ENCODE measurements at places on chromosomes 3 and 15.
A peak's percentile ranks its signal among the peaks of the same experiment; 100 is the strongest.

- DNase-seq = no peak
These were observed 210.8 kb upstream of the MRPL3 start for GRCh38 chr3:131713416-131714123.

DNA sequence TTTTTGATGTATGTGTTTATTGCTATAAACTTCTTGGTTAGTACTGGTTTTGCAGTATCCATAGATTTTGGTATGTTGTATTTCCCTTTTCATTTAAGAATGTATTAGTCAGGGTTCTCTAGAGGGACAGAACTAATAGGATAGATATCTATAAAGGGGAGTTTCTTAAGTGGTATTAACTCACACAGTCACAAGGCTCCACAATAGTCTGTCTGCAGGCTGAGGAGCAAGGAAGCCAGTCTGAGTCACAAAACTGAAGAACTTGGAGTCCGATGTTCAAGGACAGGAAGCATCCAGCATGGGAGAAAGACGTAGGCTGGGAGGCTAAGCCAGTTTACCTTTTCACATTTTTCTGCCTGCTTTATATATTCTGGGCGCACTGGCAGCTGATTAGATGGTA lies 8.4 kb downstream of the ARL6 start:
- no peak for DNase-seq

GRCh38 chr15:50943638-50944037 lies 35.2 kb downstream of the AP4E1 start:
- DNase-seq = no peak

GRCh38 chr15:94576889-94577533 lies 345.6 kb downstream of the MCTP2 start:
- DNase-seq = no peak

GRCh38 chr3:3516996-3517395 lies 282.2 kb upstream of the LRRN1 start:
- DNase-seq = no peak

DNA sequence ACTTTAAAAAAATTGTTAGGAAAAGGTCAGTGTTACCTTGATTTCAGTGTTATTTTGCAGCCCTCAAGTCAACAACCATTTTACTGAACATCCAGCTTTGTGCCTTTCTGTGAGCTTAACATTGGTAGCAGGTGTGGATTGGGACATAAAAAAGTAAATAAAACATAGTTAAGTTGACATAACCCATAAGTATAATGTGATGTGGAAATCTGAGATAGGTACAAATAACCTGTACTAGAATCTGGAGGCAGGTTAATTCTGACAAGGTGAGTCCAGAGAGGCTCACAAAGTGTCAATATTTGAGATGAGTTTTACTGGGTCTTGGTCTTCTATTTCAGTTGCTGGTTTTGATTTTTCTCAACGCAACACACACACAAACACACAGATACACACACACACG lies 151.3 kb downstream of the LPP start:
- no peak for DNase-seq

DNA sequence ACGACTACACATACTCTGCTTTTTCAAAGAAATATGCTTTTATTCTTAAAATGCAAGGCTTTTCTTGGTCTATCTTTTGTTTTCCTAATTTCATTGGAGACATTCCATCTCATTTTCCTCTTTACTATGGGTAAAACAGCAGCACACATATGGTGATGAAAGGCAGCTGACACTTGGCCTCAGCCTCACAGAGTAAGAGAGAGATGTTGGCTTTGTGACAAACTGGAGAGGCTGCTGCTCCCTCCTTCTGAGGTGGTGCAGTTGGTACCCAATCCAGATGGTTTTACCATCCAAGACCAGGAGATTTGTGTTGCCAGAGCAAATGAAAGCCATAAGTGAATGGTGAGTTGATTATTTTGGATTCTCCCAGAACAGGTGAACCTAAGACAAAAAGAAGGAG lies 13.2 kb upstream of the SLC2A2 start:
- no peak for DNase-seq

DNA sequence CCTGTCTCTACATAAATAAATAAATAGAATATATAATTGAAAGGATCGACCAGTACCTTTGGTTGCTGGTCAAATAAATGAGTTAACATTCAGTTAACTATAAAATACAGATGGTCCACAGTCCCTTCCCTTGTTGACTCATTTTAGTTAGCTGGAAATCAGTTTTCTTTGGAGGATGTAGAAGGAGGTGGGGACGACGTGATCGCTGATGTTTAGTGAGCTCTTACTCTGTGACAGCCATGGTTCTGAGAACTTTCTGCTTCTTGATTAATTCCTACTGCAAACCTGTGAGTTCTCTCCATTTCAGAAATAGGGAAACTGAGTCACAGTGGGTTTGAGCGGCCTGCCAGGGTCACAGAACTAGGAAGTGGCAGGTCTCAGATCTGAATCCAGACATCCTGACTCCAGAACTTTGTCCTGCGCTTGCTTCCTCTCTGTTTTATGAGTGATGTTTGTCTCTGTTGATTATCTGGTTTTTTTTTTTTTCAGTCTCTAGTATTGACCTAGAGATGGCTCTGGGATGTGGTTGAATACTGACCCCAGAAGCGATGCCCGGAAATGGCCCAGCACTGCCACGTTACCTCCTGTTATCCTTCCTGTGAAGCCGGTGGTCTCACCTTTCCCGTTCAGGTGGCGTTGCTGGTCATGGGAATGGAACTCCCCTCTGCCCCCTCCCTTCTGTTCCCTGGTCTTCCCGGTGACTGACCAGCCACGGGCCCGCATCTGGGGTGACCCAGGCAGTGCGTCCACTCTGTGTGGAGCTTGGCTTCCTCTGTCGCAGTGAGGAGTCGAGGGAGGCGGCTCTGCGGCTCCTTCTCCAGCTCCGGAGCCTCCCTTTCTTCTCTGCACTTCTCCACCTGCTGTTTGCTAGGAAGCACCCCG lies 18.2 kb downstream of the SYNM start:
- no peak for DNase-seq

GRCh38 chr3:112366522-112366921 lies 33.6 kb downstream of the CD200 start:
- DNase-seq = no peak

GRCh38 chr3:58183221-58183620 lies 27.6 kb downstream of the DNASE1L3 start:
- no peak for DNase-seq

DNA sequence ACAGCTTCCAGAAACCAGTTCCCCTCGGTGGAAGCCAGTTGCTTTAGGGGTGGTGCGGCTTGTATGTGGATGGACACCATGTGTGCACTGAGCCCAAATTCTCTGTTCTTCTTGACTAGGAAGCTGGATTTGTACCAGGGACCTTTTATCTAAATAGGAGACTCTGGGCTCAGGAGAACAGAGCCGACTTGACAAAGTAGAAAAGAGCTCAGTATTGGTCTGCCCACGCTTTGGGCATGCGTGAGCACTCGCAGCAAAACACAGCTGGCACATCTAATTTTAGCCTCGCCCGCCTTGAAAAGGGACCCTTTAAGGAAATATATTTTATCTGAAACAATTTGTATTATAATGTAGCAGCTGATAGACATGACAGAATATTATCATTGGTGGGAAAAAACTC lies 1.1 kb upstream of the RBMS3 start:
- peak; percentile 58 for DNase-seq

GRCh38 chr15:43958861-43959330 lies 132.1 kb downstream of the WDR76 start:
- no peak for DNase-seq

DNA sequence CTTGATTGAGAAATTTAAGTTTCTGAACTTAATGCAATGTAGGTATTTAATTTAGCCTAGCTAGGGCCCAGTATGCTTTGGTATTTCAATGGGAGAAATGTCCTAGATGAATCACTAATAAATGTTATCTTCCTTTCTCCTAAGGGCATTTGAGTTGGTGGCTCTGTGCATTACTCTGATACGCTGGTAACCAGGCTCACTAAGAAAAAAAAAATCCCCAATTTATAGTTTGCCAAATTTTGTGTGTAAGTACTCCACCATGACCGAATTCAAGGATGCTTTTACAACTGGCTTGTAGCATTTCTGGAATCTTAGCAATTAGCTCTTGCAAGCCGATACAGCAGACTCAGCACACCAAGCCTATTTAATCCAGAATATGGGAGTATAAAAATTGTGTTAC lies 94.6 kb upstream of the LPP start:
- no peak for DNase-seq

DNA sequence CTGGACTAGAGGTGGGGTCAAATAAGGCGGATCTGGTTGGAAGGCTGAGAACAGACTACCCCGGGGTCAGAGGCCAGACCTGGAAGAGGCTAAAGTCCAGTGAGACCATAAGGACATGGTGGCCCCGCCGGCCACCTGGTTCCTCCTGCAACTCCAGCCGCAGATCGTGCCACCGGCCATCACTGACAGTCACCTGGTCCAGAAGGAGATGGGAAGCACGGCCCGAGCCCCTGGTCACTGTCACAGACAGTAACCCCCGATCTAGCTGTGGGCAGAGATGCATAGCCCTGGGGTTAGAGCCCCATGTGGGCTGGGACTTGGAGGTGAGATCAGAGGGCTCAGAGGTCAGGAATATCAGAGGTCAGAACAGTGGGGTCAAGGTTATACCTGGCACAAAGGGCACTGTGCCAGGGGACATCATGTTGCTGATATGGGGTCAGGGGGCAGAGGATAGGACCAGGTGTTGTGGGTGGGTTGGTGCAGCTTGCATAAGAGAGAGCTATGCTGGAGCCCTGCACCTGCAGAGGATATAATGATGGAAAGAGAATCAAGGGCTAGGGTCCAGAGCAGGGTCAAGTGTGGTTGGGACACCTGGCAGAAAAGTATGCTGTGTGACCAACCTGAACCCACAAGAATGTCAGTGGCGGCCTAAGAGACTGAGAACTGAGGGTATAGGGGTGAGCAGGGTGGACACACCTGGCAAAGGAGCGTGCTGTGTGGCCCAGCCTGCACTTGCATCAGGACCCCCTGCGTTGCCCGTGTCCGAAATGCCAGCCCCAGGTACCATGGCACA lies 9.6 kb downstream of the CELSR3 start:
- no peak for DNase-seq

DNA sequence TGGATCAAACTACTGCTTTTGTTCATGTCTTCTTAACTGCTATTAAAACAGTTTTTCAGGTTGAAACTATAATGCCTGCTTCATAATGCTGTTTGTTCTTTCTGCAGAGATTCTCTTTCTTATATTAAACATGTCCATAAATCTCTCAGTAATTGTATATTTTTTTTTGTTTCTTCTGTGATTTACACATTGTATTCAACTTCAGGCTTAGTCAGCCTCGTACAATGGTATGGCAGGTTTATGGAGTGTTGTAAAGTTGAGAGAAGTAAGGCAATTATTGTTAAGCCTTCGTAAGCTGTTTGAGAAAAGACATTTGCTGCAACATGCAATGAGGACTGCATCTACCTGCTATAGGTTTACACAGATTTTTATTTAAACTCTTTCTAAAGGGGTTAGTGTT lies 977.1 kb downstream of the DIPK2A start:
- DNase-seq = no peak

DNA sequence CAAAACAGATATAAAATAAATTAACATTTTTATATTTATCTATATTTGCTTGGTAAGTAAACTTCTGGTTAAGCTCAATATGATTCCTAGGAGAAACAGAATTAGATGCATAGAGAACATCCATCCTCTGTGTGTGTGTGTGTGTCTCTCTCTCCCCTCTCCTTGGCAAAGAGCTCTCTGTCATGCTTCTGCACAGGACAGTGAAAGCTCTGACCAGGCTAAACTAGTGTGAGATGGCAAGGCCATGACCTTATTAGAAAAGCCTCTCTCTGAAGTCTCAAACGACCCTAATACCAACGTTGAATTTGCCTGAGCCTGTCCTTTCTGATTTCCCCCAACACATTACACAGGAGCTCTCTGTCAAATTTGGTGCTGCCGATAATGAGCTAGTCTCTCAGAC lies 746.0 kb downstream of the VGLL3 start:
- DNase-seq = no peak

GRCh38 chr3:52593103-52593502 lies 56.7 kb downstream of the UQCC5 start:
- DNase-seq = no peak

DNA sequence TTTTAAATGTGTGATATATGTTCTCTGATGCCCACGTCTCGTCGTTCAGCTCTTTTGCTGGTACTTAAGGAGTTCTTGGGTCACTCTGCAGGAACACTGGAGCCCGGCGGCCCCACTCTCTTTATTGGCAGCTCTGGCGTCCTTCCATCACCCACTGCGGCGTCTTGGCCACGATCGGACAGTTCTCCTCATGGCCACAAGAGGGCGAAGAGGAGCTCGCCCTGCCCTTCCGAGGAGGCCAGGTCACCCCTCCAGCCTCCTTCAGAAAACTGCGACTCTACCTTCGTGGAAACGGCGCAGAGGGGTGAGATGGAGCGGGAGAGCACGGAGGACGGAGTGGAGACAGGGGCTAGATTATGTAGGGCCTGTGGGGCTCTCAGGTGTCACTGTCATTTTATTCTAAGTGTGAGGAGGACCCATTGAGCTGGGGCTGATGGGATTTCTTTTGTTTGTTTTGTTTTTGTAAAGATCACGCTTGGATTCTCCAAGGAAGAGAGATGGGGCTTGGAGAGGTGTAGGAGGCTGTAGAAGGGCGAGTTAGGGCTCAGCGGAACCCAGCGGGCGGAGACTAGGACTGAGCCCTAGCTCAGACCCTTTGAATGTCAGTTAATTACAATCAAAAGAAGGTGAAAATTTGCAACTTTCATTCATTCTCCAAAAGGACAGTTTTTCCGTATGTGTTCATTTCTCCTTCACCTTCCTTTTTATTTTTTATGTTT lies 28.0 kb upstream of the GABRA5 start:
- no peak for DNase-seq

- no peak for DNase-seq
These were observed 261.1 kb downstream of the ABHD5 start for GRCh38 chr3:43951813-43952212.

GRCh38 chr15:57320631-57321220 lies 55.6 kb upstream of the CGNL1 start:
- no peak for DNase-seq

- DNase-seq = no peak
These were observed 6.8 kb downstream of the CHRM5 start for GRCh38 chr15:33975022-33975565.

GRCh38 chr15:77009176-77009575 lies 14.2 kb downstream of the PSTPIP1 start:
- DNase-seq = no peak

- no peak for DNase-seq
These were observed 140.9 kb downstream of the NLGN1 start for GRCh38 chr3:173538410-173538809.

- peak; percentile 28 for DNase-seq
These were observed 128.0 kb downstream of the DNAJB8 start for GRCh38 chr3:128338536-128339330.

DNA sequence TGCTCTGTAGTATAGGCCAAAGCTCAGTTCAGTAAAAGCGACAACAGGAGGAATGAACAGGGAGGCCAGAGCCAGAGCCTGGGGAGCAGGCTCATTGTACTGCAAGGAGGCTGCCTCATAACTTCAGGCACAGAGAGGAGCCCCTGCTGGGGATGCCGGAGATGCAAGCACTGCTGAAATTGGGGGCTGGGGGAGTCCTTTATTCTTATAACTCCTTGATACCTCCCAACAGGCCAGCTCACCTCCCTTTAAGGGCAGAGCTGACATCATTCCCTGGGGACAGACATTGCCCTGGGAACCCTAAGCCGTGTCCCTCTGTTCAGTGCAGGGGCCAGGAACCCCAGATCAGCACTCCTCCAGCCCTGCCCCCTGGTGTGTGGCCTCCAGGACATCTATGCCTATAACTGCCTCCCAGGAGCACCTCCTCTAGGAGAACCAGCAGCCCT lies 83.8 kb upstream of the MRPS22 start:
- DNase-seq = no peak
